ENCODE measurements at places on chromosomes 5 and 9.

DNA sequence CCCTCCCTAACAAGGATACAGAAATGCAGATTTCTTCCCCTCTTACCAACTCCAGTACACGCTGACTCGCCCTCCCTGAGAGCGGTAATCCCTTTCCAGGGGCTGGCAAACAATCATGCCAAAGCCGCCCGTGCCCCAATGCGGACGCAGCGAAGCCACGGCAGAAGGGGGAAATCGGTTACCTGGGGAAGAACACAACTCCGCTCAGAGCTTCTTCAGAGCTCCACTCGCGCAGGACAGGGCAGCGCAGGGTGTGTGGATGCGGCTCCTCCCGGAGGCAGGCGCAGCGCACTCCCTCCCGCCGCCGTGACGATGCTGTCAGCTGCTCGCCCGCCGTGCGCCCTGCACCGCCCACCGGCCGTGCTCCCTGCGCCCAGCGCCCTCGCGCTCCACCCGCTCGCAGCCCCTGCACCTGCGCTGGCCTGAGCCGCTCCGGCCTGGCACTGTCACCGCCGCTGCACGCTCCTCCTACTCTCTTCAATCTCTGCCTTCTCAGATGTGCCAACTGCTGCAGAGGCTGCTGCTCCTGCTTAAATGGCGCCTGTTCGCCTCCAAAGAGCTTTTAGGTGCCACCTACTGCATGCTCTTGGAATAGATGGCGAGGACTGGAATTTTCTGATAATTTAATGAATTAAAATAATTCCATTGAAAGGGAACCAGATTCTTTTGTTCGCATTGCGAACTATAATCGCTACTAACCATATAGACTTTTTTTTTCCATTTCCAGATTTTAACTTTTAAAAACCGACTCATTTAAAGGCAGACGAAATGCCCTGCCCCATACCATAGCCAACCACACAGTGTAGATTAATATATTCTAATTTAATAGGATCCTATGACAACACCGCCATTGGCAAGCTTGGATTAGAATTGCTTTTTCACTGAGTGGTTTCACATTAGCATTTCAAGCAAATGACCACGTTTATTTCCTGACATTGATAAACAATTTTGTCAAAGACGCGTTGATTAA, at the start of gene DIRAS2:
DIRAS2 (minus strand) TSS at position 255 of the 970 bp plus-strand sequence. CDS start 28,997 bp downstream, outside the sequence.
- ATAC-seq = peak; percentile 57

DNA sequence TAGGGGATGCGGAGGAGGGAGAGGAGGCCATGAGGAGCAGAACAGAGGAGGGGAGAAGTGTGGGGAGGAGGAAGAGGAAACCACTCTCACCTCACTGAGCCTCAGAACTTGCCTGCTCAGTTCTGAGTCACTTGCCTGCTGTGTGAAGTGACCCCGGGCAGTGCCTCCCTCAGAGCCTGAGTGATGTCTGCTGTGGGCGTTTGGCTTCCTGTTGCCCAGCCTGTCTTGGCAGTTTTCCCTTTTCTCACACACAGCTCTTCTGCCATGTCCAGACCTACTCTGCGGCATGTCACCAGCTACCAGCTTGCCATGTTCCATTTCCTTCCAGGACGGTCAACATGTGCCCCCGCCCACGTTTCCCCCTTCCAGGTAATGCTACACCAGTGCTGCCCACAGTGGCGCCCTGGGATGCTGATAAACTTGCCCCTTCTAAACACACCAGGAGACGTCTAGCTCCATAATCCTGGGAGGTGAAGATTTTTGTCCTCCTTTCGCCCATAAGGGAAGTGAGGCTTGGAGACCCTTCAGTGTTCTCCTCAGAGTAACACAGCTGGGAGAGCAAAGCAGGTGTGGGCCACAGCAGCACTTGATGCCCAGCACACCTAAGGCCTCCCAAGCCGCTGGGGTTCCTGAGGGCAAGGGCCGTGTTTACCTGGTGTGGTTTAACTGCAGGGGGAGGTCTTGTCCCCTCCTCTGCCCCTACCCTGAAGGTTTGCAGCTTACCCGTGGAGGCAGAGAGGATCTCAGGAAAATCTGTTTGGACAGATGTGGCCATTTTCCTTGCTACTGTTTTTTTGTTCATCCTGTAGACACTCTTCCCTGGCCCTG, 63.8 kb upstream of the RNF130 start:
- ATAC-seq = no peak

- no peak for ATAC-seq
Observed at GRCh38 chr5:123805300-123805699, 293.3 kb downstream of the CSNK1G3 start.

DNA sequence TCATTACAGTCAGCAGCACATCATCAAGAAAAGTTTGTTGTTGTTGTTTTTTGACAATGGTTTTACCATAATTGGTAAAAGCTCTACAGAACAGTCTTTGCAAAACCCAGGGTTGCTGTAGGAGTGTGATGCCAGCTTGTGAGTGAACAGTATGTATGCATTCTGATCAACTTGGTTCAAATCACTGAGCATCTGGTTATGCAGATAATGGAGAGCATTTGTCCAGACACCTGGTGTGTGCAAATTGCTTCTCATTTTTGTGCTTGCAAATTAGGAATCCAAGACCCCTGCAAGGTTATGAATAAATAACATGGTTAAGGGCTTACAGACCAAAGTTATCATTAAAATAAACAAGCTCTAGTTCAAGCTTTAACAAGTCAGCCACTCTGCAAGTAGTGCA, 448.7 kb upstream of the ACTBL2 start:
- ATAC-seq = no peak

DNA sequence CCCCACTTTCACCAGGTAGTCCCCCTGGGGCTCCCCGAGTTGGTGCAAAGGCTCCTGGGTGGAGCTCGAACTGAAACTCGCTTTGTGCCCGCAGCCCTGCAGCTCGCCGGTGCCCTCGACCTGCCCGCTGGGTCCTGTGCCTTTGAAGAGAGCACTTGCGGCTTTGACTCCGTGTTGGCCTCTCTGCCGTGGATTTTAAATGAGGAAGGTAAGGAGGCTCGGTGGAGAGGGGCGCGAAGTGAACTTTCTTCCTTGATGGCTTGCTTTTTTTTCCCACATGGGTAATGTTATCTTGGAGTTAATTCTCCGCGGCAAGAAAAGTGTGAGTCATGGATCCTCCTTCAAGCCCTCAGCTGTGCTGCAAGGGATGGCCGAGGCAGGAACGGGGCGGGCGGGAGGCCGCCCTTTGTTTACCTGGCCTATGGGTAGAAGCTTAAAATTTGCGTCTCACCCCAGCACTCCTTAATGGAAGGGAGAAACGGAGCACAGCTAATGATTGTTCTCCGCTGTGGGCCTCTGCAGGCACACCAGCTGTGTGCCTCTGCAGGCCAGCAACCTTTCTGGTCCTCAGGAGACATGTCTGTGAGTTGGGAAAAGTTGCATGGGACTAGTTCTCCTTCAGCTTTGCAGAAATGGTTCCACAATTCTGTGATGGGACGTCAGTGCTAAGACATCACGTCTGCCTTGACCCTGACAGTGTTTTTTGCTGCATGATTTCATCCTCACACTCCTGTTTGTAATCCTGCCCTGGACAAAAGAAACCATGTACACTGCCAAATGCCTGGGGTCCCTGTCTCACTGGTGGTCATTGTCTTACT, 1.1 kb downstream of the MAMDC2 start:
- peak; percentile 32 for ATAC-seq

DNA sequence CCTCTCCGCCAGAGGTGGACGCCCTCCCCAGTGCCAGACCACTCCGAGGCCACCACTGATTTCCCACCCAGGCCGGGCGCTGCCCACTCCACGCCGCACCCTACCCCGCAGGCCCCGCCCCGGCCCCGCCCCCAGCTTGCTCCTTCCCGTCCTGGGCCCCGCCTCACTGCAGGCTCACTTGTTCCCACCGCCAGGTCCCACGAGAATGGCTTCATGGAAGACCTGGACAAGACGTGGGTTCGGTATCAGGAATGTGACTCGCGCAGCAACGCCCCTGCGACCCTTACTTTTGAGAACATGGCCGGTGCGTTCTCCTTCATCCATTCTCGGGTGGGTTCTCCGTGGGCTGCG, 6.5 kb downstream of the LRRC26 start:
- no peak for ATAC-seq

DNA sequence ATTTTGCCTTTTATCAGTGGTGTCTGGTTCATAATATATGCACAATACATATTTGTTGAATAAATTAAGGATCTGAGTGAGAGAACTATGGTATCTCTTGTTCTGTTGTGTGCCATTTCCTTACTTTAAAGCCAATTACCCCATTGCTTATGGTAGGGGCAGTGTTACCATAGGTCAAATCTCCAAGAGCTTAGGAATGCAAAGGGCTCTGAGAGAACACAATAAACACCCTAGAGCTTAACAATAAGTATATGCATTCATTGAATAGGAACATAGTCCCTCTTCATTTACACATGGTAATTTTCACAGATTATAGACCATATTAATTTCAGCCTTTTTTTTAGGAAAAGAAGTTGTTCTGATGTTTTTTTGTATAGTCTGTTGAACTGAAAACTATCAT, 112.2 kb downstream of the MCTP1 start:
- no peak for ATAC-seq

- ATAC-seq = no peak
Observed at GRCh38 chr5:174139623-174140022, 94.1 kb downstream of the NSG2 start.

DNA sequence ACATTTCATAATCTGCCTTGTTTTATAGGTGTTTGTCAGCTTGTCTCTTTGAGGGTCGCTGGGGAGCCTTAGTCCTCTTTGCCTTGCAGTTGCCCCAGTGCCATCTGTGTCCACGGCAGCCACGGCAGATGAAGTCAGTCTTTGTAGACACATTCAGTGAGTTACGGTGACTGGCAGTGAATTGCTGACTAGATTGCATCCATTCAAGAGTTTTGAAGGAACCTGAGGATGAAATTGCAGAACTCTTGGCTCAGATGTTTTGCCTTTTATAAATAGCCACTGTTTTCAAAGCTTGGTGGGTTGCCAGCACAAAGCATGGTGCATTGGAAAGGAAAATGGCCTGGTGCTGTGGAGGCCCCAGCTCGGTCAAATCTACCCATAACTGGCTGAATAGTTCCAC, 125.6 kb downstream of the TRIO start:
- ATAC-seq = no peak

DNA sequence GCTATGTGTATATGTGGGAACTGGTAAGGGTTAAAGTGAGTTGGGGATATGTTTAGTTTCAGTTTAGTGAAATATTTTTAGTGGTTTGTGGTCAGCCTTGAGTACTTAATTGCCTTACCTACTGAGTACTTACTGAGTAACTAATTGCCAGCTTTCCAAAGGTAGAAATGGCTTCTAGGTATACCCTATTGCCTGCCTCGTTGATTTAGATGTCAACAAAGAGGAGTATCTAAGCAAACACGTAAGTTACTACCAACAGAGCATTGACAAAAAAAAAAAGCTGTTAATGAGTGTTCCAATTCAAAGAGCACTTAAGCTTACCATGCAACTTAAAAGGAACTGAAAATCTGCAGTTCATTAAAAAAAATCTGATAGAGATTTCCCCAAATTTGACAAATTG, 8.8 kb downstream of the ATP10B start:
- ATAC-seq = no peak

DNA sequence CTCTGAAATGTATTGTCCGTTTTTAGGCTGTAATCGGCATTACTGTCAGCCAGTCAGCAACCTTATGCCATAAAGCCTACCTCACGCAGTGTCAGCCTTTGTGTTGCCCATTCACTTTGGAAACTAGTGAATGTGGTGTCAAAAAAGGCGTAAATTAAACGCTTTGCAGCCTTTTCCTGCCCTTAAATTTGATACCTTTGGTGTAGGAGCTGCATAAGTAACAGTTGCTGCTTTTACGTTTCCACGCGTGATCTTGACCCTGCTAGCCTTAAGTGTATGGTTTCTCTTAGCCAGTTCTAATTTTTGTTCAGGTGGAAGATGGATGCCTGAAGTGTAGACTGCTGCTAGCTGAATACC, 257.7 kb downstream of the EPB41L4A start:
- ATAC-seq = no peak

GRCh38 chr5:39273314-39273954, 54.1 kb upstream of the FYB1 start:
- ATAC-seq = no peak

DNA sequence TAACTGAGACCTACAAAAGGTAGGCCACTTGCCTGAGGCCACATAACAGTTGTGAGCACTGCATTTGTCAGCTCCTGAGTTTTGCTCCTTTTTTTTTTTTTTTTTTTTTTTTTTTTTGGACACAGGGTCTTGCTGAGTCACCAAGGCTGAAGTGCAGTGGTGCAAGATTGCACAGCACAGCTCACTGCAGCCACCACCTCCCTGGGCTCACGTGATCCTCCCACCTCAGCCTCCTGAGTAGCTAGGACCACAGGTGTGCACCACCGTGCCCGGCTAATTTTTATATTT, 37.1 kb downstream of the LAMC3 start:
- ATAC-seq = no peak

GRCh38 chr9:5305741-5306140, 1.2 kb upstream of the RLN2 start:
- no peak for ATAC-seq

- ATAC-seq = no peak
Observed at GRCh38 chr9:108039493-108039892, 549.9 kb upstream of the KLF4 start.

- ATAC-seq = no peak
Observed at GRCh38 chr5:143440448-143441115, 37.1 kb upstream of the NR3C1 start.

DNA sequence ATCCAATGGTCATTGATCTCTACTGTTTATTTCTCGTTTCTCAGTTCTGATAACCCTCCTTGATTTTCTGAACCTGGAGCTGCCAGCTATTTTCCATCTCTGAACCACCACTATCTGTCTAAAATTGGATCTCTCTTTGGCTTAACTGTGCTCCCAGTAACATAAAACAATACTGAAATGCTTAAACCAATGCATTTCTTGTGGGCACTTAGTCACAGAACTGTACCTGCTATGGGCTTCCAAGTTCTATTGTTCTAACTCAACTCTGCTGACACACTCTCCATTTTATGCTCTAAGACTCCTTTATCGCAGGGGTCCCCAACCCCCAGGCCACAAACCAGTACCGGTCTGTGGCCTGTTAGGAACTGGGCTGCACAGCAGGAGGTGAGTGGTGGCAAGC, 120.6 kb downstream of the LHFPL2 start:
- ATAC-seq = no peak

GRCh38 chr5:102807878-102808502, 52.9 kb downstream of the PAM start:
- ATAC-seq = no peak

DNA sequence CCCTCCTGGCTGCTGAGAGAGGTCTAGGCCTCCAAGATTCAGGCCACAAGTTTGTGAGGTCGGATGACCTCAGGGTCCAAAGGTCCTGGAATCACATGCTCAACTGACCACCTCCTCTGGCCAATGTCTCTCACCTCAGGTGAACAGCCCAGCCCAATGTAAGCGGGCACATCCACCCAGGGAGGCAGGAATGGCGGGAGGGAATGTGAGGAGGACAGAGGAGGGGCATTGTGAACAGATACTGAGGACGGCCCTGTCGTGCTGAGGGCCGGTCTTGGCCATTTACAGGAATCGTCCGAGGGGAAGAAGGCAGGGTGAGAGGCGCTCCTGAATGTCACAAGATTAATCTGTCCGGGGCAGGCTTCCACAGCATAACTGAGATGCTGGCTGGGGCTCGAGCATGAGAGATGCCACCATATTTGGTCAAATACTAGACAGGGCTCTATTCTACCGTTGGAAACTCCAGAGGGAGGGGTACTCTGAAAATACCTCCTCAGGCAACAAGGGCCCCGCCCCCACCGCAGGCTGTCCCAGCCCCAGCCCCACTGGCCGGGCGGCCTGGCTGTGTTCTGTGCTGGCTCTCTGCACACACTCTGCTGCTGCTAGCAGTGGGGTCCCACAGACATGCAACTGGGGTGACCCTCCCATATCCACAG, 1.5 kb upstream of the IL17B start:
- ATAC-seq = peak; percentile 84

Measured in gastroesophageal sphincter (tissue), 4 donors.